ENCODE measurements at places on chromosomes 13 and 19. TPM values are rescaled to one million over a fixed set of nuclear protein-coding genes. Genes with fewer than 3 reads are reported as not detected.

Gene CACNA1A
- 0.39 TPM for total RNA-seq

Gene ARL11
- 1.6 TPM for total RNA-seq

Gene SULT2A1
- not detected for total RNA-seq

Gene CKM
- total RNA-seq = not detected

Gene FAAP24
- total RNA-seq = 3.5 TPM

Gene SLC15A1
- not detected for total RNA-seq

All from placental epithelial cell (primary cell).